NCI-H2227 treated with DMSO at 0.1 percent for 48 hours (cell line): ENCODE measurements at places on chromosomes 4 and X.
A peak's percentile ranks its signal among the peaks of the same experiment; 100 is the strongest.

- no peak for DNase-seq
Observed at GRCh38 chr4:84500386-84501201, 1.5 kb upstream of the NKX6-1 start.

GRCh38 chr4:149113804-149114430, 671.7 kb upstream of the NR3C2 start:
- no peak for DNase-seq

- no peak for DNase-seq
Observed at GRCh38 chr4:99828477-99828876, 11.8 kb downstream of the DAPP1 start.

GRCh38 chr4:40280586-40280985, 54.5 kb upstream of the CHRNA9 start:
- no peak for DNase-seq

- DNase-seq: no peak
Observed at GRCh38 chrX:2712890-2713840, 22.1 kb downstream of the CD99 start.

- DNase-seq: no peak
Observed at GRCh38 chr4:2939383-2940243, 23.6 kb downstream of the NOP14 start.

DNA sequence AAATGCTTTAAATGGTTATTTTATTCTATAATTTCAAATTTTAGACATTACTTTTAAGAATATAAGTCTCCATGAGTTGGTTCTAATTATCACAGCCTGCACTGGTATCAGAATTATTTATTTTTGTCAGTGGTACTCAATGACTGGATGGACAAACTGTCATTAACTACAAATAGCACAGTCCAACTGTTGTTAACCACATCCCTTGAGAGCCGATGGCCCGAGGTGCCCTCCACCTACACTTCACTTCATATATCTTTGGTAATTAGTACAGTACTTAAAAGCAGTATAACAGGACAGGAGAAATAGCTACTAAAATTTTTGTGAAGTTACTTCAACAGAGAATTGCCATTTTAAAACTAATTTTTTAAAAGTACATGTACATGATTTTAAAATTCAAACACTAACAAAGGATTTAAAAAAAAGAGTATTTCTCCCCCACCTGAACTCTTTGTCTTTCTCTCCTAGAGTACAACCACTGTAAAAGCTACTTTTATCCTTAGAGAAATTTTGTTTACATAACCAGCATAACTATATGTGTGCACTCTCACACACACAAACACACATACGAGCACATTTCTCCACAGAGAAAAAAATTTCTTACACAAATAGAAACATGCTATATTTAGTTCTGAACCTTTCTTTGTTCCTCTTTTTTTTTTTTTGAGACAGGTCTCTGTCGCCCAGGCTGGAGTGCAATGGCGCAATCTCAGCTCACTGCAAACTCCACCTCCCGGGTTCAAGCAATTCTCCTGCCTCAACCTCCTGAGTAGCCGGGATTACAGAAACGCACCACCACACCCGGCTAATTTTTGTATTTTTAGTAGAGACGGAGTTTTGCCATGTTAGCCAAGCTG, 6.5 kb downstream of the TIFA start:
- DNase-seq: peak; percentile 27

- no peak for DNase-seq
Observed at GRCh38 chrX:78517124-78517523, 142.0 kb downstream of the RTL3 start.

DNA sequence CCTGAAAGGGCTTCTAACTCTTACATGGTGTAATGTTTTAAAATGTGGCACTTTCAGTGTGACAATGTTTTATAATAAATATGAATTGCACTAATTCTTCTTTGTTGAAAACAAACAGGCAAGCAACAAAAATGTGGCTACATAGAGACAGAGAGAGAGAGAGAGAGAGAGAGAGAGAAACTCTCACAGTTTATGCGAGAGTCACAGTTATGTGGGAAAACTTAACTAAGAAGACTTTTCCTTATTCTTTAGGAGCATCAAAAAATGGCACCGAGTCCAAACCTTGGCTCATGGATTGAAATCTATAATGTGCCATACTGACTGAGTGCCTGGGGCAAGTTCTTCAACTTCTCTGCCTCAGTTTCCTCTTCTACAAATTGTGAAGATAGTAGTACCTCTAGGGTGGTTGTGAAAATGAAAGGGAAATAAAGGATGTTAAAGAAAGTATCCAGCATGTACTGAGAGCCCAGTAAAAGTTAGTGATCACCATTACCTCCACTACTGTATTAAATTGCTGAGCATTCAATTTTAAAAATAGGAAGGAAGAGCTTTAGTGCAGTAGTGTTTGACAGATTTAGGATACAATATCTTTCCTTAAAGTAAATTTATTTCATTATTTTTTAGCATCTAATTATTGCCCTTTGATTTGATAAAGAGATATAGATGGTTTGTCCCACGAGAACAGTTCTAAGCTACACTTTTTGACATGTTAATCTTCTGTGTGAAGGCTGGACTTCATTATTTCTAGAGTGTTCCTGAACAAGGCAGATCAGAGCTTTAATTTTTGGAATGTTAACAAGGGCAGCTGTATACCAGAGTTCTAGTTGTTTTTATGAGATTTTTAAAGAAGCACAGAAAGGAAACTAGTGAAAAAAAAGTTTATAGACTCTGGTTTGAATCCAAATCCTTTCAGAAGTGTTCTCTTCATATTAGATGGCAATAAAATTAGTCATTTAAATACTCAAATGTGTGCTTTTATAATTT, 187.5 kb upstream of the ANK2 start:
- DNase-seq: no peak

DNA sequence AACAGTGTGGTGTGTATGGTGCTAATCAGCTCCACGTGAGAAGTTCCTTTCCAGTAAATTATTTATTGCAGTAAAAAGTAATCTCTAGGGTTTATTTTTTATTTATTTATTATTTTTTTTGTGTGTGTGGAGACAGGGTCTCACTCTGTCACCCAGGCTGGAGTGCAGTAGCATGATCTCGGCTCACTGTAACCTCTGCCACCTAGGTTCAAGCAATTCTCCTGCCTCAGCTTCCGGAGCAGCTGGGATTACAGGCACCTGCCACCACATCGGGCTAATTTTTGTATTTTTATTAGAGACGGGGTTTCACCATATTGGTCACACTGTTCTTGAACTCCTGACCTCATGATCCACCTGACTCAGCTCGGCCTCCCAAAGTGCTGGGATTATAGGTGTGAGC, 606.9 kb downstream of the PCDH7 start:
- DNase-seq: no peak

GRCh38 chr4:153419673-153420278, 46.4 kb upstream of the TMEM131L start:
- no peak for DNase-seq
